Hematopoietic multipotent progenitor cell treated with erythropoietin and hydrocortisone succinate and interleukin-3 and kit ligand, for 17 days (in vitro differentiated cells): ENCODE measurements at places on chromosomes 13 and 19.

GRCh38 chr19:11168568-11168967, 13.0 kb upstream of the SPC24 start:
- DNase-seq = no peak

- DNase-seq = peak; percentile 38
Observed at GRCh38 chr13:44385847-44386246, 12.2 kb downstream of the SERP2 start.

GRCh38 chr19:2578391-2578890, 102.5 kb downstream of the GADD45B start:
- DNase-seq = no peak

- DNase-seq = no peak
Observed at GRCh38 chr13:21748166-21748565, 77.3 kb downstream of the FGF9 start.

DNA sequence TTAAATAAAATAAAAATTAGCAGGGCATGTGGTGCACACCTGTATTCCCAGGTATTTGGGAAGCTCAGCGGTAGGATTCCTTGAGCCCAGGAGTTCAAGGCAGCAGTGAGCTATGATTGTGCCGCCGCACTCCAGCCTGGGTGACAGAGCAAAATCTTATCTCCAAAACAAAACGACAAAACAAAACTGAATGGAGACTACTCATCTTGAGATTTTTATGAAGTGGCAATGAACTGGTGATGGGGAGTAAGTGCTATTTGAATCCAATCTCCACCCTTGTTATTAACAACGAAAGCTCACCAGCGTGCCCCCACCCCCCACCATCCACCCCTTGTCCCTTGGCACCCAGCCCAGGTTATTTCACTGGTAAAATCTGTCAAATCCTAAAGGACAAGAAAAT, 45.2 kb upstream of the URI1 start:
- no peak for DNase-seq

DNA sequence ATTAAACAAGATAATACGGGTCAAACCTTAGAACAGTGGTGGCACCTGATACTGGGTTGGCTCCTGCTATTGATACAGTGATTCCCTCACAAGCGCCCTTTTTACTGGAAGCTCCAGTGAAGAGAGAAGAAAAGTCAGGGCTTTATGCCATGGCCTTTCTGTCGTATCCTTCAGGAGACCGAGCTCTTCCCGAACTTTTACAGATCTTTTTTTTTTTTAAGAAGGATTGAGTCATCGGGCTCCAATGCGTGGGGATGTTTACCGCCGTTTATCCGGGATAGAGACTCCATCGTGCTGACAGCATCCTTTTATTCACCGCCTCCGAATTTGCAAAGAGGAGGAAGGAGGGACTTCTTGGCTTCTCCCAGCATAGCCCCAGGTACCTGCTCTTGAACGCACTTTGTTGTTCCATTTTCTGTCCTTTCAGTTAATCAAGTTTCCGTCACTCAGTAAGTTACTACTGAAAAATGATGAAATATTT, 574 bp downstream of the ZNF227 start:
- DNase-seq = no peak

DNA sequence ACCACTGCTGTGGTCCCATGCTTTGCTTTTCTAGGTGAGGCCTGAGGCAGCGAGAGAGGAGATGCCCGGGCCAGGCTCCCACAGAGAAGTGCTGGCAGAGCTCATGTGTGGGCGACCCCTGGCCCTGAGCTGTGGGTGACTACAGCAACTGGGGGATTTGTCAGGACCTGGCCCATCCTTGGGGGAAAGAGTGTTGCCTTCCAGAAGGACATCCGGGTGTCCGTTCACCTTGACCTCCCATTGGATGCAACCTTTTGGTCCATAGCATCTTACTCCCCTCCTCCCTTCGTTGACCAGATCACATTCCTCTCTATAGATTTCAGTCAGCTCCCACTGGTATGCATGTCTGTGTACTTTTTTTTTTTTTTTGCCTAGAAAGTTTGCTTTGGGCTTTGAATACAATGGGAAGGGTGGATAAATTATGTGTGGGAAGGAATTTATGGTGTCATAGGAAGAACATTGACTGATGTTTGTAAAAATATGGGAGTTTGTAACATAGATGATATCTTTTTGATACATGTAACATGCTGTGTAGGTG, 84.2 kb upstream of the RNF113B start:
- no peak for DNase-seq

DNA sequence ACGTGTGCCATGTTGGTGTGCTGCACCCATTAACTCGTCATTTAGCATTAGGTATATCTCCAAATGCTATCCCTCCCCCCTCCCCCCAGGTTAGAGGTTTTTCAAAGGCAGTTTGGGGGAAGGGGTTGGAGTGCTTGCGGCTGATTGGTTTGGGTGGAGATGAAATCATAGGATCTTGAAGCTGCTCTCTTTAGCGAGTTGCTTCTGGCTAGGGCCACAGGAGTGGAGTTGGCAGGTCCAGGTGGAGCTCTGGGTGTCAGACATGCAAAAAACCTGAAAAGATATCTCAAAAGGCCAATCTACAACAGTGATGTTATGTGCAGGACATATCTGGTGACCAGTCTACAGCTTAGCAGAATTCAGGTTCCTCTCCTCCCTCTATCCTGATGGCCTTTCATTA, 32.6 kb upstream of the CXCL17 start:
- no peak for DNase-seq

DNA sequence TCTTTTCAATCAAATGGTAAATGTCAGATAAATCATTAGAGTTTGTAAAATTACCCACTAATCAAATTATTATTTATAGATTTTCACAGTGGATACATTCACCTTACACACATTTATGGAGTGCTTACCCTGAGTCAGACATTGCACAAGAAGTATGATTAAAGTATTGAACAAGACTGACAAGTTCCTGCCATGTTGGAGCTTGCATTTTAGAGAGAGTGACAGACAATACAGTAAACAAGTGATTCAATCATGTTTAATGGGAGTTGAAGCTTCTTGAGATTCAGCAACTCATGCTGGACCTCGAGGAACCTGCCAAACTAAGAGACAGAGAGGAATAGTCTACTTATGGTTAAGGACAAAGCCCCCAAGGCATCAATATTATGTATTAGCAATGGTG, 487.8 kb downstream of the PCDH17 start:
- no peak for DNase-seq

GRCh38 chr13:101767131-101767530, 314.7 kb downstream of the ITGBL1 start:
- DNase-seq = no peak

- DNase-seq = peak; percentile 85
Observed at GRCh38 chr19:14536926-14537692, 7.7 kb downstream of the TECR start.

DNA sequence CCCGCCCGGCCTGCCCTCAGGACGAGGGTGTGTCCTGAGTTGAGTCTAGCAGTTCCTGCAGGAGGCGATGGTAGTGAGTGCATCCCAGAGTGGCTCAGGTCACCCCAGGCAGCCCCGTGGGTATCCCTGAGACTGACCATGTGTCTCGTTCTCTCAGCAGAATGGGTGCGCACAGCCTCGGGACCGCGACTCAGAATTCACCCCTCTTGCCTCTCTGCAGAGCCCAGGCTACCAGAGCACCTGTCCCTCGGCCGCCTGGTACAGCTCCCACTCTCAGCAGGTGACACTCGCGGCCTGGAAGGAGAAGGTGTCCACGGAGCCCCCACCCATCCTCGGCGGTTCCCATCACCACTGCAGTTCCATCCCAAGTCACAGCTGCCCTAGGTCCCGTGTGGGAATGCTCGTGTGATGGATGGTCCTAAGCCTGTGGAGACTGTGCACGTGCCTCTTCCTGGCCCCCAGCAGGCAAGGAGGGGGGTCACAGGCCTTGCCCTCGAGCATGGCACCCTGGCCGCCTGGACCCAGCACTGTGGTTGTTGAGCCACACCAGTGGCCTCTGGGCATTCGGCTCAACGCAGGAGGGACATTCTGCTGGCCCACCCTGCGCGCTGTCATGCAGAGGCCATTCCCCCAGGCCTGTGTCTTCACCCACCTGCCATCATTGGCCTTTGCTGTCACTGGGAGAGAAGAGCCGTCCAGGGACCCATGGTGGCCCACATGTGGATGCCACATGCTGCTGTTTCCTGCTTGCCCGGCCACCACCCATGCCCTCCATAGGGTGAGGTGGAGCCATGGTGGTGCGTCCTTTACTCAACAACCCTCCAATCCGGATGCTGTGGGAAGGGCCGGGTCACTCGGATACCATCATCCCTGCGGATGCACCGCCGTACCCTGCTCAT, 87.1 kb upstream of the MCF2L start:
- no peak for DNase-seq

DNA sequence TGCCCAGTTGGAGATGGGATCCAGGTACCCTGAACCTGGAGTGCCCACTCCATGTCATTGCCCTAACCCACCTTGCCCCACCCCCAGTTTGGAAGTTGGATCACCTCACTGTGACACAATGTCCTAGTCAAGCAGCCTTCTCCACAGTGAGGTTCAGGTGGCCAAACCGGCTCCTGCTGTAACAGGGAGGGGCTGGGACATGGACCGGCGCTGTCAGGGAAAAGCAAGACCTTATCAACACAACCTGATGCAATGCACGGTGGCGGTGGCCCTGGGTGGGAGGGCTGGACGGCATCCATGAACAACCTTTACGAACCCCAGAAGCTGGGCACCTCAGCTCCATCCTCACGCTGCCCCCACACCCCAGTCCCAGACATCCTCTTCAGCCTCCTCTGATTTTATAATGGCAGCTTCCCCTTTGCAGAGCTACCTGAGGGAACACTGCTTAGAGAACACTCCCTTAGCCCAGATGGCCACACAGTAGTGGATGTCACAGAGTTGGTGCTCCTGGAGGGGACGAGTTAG, 1.6 kb upstream of the KRTDAP start:
- DNase-seq = no peak

GRCh38 chr19:15249972-15250639, 17.9 kb upstream of the EPHX3 start:
- no peak for DNase-seq

GRCh38 chr19:2888731-2889224, 11.9 kb upstream of the ZNF57 start:
- no peak for DNase-seq

DNA sequence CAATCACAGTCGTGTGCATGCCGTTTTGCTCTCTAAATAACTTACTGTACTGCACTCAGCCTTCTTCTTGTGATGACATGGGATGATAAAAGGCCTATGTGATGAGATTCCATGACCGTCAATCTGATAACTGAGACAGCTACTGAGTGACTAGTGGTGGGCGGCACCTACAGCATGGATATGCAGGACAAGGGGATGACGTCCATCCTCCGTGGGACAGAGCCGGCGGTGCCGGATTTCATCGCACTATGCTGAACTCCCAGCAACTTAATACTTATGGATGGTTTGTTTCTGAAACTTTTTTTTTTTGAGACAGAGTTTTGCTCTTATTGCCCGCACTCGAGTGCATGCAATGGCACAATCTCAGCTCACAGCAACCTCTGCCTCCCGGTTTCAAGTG, 146.8 kb upstream of the TSHZ3 start:
- no peak for DNase-seq

GRCh38 chr19:46634045-46634655, 1.9 kb downstream of the GNG8 start:
- DNase-seq = peak; percentile 93

GRCh38 chr13:55230570-55230908, 1910.2 kb upstream of the PRR20A start:
- no peak for DNase-seq

- DNase-seq = no peak
Observed at GRCh38 chr13:32170841-32171240, 139.3 kb downstream of the FRY start.

DNA sequence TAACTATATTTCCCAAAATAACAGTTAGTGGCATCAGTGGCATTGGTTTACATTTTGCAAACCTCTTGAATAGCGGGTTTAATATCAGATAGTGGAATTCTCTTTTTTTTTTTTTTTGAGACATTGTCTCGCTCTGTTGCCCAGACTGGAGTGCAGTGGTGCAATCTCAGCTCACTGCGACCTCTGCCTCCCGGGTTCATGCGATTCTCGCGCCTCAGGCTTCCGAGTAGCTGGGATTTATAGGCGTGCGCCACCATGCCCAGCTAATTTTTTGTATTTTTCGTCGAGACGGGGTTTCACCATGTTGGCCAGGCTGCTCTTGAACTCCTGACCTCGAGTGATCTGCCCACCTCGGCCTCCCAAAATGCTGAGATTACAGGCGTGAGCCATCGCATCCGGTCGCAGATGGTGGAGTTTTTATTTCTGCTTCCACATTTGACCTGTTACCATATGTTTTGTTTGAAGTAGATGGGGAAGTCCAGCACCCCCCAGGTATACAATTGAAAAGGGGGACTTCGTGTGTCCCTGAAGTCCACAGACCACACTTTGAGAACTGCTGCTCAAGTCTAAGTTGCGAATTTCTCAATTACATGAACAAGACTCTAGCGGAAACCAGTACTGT, 40.5 kb upstream of the XPO4 start:
- DNase-seq = no peak

- DNase-seq = no peak
Observed at GRCh38 chr19:2592824-2593223, 109.7 kb downstream of the GNG7 start.

DNA sequence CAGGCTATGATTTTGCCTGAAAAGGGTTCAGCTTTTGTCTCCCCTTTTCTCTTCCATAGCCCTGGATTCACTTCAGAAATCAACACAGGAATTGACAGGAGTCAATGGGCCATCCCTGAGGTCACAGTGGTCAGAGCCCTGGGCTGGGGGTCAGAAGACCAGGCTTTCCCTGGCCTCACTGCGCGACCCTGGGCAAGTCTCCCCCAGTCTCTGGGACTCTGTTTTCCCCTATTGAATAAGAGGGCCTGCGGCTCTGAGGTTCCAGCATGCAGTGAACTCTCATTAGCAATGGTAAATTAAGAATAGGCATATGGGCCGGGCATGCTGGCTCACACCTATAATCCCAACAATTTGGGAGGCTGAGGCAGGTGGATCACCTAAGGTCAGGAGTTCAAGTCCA, 30.7 kb upstream of the VSTM2B start:
- DNase-seq = no peak

DNA sequence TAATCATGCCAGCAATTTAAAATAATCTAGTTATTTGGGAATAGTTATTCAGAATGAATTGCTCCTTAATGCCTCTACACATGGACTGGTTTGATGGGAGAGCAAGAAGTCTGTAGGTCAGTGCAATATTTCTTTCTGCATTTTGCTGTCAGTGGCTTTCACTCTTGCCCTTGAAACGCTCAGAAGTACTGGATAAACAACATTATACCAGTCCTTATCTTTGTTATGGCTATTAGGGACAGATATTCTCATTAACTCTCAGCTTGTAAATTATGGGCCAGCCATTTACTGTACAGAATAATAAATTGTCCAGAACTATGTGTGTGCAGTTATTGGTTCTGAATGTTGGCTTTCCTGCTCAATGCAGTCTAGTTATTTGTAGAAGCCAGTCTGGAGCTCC, 224.4 kb downstream of the OXGR1 start:
- no peak for DNase-seq

DNA sequence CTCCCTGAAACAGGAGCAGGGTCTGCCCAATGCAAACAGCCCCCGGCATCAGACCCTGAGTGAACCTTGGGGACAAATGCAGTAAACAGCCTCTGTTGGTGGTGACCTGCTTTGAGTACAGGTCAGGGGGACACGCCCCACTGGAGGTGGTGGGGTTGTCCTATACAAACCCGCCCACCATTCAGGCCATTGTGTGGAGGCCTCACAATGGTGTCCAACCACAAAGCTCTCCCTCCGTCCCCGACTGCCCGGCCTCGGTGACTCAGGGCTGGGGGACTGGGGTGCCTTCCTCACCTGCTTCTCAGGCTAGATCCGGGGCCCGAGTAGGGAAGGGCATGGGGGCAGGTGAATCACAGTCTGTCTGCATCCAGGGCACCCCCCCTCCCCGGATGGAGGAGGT, 1.5 kb downstream of the MUC16 start:
- no peak for DNase-seq
